ENCODE measurements at places on chromosomes 13 and 19.

DNA sequence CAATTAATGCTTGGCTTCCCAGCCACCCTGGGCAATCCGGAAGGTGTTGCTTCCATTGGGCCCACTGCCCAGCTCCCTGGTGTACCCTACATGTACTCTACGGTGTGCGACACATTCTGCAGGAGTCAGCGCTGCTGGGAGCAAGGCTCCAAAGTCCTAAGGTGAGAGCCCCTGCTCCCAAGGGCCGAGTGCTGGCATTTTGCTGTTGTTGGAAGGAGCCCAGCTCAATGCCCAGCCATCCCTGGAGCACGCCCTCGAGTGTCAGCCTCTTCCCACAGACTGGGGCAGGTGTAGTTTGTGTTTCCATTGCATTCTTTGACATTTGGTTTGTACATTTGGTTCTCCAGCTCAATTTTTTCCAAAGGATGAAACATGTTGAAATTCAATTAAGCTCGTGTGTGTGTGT, 64.6 kb downstream of the GGACT start:
- DNase-seq, result no peak

DNA sequence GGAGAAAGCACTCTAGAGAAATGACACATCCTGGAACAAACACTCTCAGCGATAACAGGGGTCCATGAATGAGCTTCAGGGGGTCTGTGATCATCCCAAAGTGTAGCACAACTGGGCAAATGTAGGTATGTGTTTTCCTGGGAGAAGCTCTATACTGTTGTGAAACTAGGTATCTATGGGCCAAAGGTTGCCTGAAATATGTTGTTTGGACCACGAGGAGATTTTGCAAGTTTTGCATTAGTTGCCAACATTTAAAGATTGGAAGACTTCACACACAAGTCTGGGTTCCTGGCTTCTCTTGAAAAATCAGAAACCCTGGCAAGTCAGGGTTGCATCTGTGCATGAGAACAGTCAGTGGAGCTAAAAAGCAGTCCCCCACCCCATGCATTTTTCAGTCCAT, 26.7 kb upstream of the POU2F2 start:
- no peak for DNase-seq

DNA sequence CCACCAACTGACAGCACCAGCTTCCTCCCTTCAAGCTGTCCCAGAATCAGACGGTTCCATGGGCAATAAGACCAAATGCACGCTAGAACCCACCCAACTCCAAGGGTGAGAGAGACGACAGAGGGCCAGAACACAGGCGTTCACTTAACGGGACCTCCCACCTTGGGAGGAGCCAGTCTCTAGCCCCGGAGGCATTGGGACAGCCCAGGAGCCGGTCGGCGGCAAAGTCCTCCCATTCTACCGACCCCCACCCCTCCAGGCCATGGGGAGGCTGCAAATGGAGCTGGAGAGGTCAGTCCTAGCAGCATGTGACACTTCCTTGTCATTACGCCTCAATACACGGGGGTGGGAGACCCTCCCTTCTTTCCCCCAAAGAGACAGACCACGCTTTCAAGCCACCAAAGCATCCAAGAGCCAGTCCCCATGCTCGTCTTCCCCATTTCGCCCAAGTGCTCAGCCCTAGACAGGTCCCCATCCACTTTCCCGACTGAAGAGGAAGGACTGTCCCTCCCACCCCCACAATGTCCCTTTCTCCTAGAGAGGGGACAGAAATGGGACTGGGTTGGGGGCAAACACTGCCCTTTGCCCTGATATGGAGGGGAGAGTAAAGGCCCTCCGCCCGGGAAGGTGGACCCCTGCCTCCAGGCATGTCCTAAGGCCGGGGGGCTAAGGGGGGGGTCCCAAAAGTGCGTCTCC, 964 bp downstream of the KHSRP start:
- DNase-seq, result no peak

DNA sequence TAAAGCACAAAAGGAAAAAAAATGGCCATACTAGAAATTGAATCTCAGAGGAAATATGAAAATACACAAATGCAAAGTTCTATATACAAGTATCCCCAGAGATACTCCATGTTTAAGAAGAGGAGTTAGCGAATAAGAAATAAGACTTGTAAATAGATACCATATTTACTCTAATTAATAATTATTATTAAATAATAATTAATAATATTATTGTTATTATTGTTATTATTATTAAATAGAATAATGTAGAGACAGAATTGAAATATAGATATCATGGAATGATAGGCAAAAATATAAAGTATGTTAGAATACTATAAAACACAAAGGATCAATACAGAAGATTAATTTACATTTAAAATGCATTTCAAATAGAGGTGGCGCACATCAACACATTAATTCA, 1047.5 kb upstream of the MIR17HG start:
- DNase-seq, result no peak

DNA sequence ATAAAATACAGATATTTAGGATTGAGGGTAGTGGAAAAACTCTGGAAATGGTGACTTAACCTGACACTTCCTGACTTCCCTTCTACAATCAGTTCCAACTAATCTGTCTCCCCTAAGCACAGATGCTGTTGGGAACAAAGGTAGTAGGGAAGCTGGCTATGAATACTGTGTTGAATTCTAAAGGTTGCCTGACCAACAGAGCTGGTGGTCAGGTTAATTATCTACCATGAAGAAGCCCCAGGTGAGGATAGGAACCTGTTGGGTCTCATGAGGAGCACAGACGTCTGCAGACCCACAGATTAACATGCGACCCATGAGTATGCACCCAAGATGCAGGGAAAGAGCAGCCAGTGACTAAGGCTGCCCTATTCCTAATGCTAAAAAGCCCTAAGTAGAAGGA, 172.3 kb downstream of the DIAPH3 start:
- no peak for DNase-seq

Measured in stimulated activated CD8-positive, alpha-beta memory T cell treated with anti-CD3 and anti-CD28 coated beads, Interleukin-4, amount 100 ng/mL, for 1 hour (primary cell).